ENCODE measurements at places on chromosomes 1 and 21.

DNA sequence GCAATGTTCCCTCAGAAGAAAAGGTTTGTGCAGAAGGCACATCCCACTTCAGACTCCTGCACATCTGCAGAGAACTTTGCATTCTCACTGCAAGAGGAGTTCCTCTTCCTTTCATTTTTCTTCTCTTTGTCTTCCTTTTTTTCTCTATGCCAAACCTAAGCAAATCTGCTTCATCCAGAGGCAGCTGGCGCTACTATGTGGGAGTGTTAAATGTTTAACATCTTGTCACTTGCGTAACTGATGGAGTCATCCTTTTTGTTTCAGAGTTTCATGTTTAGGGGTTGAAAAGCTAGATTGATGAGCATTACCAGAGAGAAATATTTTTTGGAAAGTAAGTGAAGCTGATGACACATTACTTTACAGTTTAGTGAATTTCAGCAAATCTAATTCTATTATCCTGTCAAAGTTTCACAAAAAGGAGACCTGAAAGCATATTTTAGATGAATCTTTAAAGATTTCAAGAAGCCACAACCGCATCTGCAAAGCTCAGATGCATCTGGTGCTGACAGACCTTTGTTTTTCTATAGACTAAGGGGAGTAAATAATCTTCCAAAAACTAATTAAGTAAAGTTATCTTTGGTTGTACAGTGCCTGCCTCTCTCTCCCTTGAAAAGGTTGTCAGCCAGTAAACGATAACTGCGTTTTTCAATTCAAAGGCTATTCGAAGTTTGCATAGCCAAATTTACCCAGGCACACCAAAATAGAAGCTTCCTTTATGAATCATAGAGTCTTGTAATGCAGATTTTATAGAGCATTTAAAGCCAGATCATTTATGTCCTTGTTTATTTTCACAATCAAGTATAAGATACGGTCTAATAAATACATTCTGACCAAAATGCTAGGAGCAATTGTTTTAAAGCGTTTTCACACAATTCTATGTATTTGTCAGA lies 1.2 kb upstream of the LRRC53 start:
- no peak for DNase-seq

DNA sequence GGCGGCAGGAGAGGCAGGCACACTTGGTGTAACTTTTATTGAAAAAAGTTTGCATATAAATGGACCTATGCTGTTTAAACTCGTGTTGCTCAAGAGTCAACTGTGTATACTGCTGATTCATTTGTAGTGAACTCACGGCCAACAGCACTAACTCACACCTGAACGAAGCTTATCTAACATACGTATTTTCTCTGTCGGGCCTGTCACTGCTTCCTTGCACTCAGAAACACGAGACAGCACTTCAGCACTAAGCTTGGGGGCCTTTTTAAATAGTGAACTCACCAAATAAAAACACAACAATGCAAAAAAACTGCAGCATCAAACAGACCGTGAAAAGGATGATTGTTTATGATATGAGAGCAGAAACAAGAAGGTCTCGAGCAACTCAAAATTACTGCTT lies 58.9 kb upstream of the NEK2 start:
- DNase-seq: no peak

GRCh38 chr1:112061056-112061455 lies 71.6 kb upstream of the KCND3 start:
- no peak for DNase-seq

GRCh38 chr1:108814343-108815125 lies 42.4 kb downstream of the AKNAD1 start:
- no peak for DNase-seq
